ENCODE measurements at places on chromosomes 4 and X.

- DNase-seq: no peak
These were observed 368.5 kb downstream of the GPM6A start for GRCh38 chr4:175443547-175443946.

DNA sequence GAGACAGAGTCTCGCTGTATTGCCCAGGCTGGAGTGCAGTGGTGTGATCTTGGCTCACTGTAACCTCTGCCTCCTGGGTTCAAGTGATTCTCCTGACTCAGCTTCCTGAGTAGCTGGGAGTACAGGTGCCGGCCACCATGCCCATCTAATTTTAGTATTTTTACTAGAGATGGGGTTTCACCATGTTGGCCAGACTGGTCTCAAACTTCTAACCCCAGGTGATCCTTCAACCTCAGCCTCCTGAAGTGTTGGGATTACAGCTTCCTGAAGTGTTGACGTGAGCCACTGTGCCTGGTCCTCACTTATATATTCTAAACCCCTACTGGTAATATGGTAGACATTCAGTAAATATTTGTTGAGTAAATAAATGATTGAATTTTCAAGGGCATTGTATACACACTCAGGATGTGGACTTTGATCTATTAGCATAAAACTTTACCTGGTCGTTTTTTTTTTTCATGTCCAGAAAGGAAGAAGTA lies 33.0 kb downstream of the MTHFD2L start:
- no peak for DNase-seq

GRCh38 chr4:11341337-11342043 lies 87.2 kb downstream of the HS3ST1 start:
- DNase-seq: no peak

DNA sequence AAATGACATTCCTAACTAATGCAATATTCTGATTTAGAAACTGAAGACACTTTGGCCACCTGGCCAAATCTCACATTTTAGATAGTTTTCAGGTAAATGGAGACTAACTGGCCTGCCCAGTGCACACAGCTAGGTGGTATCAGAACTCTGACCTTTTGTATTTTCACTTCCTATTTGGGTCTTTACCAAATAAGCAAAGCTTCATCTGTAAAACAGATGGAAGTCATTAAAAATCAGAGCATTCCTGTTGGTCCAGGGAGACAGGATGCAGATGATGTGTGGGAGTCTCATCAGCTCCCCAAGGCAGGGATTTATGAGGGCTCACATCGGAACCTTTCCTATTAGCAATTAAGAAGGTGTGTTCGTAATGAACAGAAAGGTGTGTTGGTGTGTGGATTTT lies 57.7 kb downstream of the ARHGAP10 start:
- no peak for DNase-seq

DNA sequence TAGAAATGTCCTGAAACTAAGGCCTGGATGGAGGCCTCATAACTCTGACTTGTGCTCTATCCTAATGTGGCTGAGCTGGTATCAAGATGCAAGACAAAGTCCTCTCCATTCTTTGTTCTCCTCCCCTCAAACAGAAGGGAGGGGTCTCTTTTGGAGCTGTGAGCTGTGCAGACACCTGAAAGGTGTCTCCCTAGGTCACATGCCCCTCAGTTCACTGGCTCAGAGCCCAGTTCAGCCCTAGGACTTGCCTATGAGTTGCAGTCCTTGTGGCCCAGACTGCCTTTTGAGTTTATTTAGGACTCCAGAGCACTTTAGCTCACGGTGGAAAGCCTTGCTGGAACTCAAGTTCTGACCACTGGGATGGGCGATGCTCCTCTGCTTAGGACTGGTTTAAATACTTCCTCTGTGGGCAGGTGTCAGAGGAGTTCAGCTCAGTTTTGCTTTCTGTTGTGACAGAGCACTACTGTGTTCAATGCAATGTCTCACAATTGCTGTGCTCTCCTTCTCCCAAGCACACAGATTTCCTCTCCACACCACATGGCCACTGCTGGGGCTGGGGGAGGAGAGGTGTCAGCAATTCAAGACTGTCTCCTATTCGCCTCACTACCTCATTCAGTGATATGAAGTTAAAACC lies 84.8 kb upstream of the ZNF827 start:
- no peak for DNase-seq

DNA sequence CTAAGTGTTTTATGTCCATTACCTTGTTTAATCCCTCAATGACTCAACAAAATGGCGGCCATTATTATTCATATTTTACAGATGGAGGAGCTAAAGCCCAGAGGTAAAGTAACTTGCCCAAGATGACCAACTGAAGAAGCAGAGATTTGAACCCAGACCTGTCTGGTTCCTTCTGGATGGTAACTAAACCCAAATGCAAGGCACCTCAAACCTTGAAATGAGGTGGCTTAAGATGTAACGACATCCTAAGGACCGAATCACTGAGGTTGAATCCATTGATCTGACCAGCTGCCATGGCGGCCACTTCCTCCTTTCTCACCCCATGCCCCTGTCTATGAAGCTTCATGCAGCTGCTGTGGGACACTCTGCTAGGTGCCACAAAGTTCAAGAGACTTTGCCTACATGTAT lies 932 bp downstream of the TLR10 start:
- no peak for DNase-seq

GRCh38 chr4:185261946-185262345 lies 52.5 kb downstream of the SNX25 start:
- no peak for DNase-seq

GRCh38 chr4:2277956-2278355 lies 16.0 kb upstream of the MXD4 start:
- DNase-seq: no peak

GRCh38 chr4:146857298-146857697 lies 88.4 kb downstream of the TTC29 start:
- DNase-seq: no peak

DNA sequence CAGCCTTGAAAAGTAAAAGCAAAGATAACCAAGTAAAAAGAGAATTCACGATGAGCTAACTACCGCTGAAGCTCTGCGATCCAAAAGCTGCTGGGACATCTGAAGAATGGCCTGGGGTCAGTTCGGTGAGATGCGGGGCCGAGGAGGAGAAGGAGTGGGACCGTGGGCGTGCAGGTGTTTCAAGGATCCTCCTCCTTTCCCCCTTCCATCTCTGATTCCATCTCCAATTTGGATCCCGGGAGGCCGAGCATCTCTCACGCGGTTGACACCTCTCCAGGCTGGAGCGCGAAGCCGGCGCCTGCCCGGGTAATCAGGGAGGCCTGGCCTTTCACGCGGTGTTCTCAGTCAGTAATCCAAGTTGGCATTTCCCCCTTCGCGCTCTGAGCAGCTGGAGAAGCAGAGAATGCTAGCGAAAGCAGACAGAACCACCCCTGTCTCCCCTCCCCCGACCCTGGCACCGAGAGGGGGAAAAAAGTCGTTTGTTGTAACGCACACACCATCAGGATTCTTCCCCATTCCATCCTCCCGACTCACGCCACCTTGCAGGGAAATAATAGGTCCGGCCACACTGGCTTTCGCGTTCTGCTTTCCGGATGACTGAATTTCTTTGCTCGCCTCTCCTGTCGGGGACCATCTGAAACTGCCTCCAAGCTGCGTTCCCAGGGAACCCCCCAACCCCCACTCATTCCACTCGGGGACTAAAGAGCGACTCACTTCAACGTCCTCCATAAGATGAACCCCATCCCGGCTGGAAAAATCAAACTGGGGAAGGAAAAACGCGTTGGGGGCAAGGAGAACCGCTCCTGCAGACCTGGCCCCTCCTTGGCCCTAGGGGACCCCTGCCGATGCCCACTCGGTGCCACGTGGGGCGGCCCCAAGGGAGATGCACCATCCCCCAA lies 6.5 kb downstream of the NEUROG2 start:
- no peak for DNase-seq

DNA sequence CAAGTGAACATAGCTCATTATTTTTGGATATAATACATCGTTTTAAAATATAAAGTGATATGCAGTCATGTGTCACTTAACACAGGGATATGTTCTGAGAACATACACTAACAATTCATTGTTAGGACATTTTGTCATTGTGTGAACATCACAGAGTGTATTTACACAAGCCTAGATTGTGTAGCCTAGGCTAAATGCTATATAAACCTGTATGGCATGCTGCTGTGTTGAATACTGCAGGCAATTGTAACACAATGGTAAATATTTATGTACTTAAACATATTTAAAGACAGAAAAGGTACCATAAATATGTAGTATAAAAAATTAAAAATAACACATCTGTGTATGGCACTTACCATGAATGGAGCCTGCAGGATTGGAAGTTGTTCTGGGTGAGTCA lies 44.9 kb upstream of the GPRIN3 start:
- DNase-seq: peak; percentile 47

GRCh38 chr4:8262637-8263322 lies 6.8 kb upstream of the HTRA3 start:
- DNase-seq: no peak

- DNase-seq: no peak
These were observed 33.3 kb downstream of the CPLX1 start for GRCh38 chr4:792626-793092.

- no peak for DNase-seq
These were observed 559.6 kb upstream of the DIPK2B start for GRCh38 chrX:45760187-45760742.

- no peak for DNase-seq
These were observed 945.5 kb upstream of the AGA start for GRCh38 chr4:178387756-178388155.

- DNase-seq: no peak
These were observed 9.7 kb upstream of the IRAK1 start for GRCh38 chrX:154029439-154029838.

GRCh38 chr4:77015390-77015789 lies 60.4 kb downstream of the CCNI start:
- no peak for DNase-seq

DNA sequence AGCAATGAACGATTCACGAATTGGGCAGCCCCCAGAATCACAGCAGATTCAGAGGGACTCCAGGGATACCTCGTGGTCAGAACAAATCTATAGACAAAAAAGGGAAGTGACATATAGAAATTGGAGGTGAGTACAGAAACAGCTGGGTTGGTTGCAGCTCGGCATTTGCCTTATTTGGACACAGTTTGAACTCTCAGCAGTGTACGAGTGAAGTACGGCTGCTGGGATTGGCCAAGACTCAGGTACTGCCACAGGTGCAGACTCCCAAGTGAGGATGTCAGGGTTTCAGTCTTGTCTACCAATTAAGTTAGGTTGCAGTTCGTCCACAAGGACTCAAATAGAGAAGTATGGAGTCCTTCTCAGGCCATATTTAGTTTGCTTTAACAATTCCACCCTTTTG lies 28.2 kb downstream of the HTT-AS start:
- no peak for DNase-seq

DNA sequence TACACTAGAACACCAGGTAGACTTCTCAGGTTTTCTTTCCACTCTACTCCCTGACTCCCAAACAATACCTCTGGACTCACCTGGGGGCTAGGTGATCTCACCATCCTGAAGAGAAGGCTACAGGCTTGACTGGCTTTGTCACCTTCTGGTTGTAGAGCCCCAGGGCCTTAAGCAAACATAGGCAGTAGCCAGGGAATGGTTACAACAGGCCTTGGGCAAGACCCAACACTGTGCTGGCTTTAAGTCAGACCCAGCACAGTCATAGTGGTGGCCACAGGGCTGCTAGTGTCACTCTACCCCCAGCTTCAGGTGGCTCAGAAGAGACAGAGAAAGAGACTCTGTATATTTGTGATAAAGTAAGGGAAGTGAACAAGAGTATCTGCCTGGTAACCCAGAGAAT lies 118.1 kb upstream of the EMCN start:
- DNase-seq: no peak

DNA sequence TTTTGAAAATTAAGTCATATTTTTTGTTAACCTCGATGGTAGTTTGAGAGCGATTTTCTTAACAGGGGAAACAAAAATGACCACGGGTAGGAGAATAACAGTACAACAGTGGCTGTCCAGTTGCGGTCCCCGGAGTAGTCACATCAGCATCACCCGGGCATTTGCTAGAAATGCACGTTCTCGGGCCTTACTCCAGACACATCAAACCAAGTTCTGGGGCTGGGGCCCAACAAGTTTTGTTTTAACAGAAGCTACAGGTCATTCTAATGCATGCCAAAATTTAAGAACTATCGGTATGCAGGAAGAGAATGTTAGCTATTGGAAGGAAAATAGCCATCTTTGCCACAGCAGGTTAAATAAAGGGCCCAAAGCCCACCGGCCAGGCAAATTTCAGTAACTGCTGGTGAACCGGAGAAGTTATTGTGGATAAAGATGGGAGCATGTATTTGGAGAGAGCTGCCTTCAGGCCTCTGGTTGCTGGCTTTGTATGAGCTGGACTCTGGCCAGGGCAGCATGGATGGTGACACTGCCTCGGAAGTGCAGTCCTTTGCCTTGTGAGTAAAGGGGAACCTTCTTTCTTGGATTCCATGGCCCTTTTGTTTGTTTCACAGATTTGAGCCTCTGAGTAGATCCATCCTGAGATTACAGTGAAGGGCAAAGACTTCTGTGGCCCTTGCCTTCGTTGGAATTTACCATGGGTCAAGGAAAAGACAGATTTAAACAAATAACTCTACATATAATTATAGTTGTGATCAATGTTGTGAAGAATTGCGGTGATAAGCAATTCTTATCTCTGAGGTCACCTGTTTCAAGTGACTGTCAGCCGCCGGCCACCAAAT lies 62.1 kb downstream of the TBC1D14 start:
- no peak for DNase-seq

- DNase-seq: no peak
These were observed 68.0 kb downstream of the YIPF7 start for GRCh38 chr4:44583393-44583792.

GRCh38 chrX:103253608-103254007 lies 1.3 kb downstream of the TCEAL8 start:
- no peak for DNase-seq

DNA sequence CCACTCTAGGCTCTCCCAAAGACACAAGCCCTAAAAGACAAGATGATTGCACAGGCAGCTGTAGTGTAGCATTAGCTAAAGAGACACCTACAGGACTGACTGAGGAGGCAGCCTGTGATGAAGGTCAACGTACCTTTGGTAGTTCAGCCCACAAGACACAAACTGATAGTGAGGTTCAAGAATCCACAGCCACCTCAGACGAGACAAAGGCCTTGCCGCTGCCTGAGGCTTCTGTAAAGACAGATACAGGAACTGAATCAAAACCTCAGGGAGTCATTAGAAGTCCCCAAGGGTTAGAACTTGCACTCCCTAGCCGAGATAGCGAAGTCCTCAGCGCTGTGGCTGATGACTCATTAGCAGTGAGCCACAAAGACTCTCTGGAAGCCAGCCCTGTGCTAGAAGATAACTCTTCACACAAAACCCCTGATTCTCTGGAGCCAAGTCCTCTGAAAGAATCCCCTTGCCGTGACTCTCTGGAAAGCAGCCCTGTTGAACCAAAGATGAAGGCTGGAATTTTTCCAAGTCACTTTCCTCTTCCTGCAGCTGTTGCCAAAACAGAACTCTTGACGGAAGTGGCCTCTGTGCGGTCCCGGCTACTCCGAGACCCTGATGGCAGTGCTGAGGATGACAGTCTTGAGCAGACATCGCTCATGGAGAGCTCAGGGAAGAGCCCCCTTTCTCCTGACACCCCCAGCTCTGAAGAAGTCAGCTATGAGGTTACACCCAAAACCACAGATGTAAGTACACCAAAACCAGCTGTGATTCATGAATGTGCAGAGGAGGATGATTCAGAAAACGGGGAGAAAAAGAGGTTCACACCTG lies 306.3 kb downstream of the ANK2 start:
- no peak for DNase-seq
